Stimulated activated CD4-positive, alpha-beta T cell treated with anti-CD3 and anti-CD28 coated beads, Interleukin-12 subunit alpha, Interleukin-12 subunit beta, amount 100 ng/mL, for 4 hours (primary cell): ENCODE measurements at places on chromosomes 7 and 10.

DNA sequence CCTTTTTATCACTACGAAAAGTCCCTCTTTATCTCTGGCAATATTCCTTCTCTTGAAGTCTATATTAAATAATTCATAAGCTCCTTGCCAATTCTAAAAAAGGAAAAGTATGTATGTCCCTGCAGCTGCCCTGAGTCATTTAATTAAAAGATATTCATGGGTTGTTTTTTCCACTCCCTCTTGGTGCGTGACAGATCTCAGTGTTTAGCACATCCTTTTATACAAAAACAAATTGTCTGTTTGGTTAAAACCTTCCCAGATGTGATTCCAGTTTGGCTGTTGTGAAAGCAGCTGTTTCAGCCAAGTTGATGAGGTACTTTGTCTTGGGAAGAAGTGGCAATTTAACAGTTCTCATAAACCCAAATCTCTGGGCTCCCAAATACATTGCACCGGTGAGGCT is 33.8 kb upstream of the PRLHR start:
- no peak for DNase-seq

- DNase-seq, result no peak
Observed at GRCh38 chr10:200405-200804, 65.2 kb downstream of the ZMYND11 start.

DNA sequence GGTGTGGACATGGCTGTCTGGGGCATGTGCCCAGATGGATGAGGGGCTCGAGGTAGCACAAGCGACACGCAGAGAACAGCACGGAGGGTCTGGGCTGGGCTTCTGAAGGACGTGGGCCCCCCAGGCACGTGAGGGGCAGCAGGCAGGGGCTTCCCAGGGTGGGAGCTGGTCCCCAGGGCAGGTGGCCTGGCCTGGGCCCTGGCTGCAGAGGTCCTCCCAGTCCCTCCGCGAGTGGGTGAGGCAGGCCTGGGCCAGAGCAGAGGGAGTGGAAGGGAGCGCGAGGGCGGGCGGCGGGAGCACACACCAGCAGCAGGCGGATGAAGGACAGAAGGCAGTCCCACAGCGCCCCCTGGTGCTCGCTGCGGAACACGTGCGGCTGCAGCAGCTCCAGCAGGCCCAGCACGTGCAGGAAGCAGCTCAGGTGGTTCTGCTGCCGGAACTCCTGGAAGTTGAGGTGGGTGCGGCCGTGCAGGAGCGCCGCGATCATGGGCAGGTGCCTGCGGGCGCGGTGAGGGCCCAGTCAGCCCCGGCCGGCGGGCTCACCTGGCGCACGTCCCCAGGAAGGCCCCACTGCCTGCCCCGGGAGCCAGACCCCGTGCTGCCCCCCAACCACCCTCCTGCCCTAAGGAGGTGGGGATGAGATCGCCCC is 14.7 kb upstream of the MICALL2 start:
- peak; percentile 88 for DNase-seq

- no peak for DNase-seq
Observed at GRCh38 chr10:46548498-46549090, 7.9 kb downstream of the GPRIN2 start.

DNA sequence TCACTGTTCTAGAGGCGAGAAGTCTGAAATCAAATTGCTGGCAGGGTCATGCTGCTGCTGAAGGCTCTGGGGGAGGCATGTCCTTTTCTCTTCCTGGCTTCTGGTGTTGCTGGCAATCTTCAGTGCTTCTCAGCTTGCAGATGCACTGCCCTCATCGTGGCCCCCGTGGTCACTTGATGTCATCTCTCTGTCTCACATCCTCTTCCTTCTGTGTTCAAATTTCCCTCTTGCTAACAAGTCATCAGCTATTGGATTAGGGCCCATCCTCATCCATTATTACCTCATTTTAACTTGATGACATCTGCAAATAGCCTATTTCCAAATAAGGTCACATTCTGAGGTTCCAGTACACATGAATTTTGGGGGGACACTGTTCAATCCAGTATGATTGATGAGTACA is 36.6 kb upstream of the SRGN start:
- no peak for DNase-seq

- DNase-seq, result no peak
Observed at GRCh38 chr10:101843032-101844021, at the start of gene KCNIP2. Gene KCNIP2 (minus strand): TSS chr10:101843800. CDS start chr10:101843568, 232 bp downstream.

- DNase-seq, result no peak
Observed at GRCh38 chr10:75972491-75973276, 541.3 kb downstream of the LRMDA start.

GRCh38 chr10:90062786-90063185 is 361.4 kb downstream of the KIF20B start:
- no peak for DNase-seq

GRCh38 chr7:54802841-54803240 is 43.8 kb upstream of the SEC61G start:
- DNase-seq, result no peak

DNA sequence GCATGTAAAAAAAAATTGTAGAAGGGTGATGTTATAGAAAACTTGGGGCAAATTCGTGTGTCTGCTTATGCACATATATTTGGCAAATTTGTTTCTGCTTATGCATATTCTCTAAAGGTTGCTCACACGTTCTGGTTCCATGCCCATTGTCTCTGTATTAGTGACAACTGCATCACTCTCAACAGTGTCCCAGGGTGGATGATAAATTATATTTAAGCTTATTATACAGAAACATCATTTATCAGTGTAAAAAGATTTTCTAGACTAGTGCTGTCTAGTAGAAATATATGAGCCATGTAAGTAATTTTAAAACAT is 4.1 kb downstream of the STK31 start:
- DNase-seq, result no peak

GRCh38 chr7:21969822-21970221 is 24.1 kb upstream of the CDCA7L start:
- DNase-seq, result no peak

GRCh38 chr10:48231699-48232315 is 42.7 kb downstream of the FRMPD2 start:
- no peak for DNase-seq

- DNase-seq, result no peak
Observed at GRCh38 chr7:21616796-21617436, 74.1 kb downstream of the DNAH11 start.

DNA sequence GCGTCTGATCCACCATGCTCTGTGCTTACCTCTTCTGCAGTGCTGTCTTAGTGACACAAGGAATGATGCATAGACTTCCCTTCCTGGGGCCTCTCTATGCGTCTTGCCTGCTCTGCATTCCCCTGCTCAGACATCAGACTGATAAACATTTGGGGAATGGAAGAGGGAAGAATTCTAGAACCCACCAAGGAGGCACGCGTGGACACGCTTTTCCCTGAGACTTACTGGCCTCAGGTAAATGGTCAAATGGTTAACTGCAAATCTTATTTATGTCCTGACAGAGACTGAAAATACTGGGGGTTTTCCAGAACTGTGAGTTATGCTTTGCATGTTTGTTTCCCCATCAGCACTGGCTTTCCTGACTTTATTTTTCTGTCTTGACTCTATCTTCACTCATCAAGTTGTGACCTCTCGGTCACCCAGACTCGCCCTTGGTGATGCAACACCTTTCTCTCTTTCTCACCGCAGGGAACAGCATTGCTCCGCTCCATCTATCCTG is 285.9 kb upstream of the FZD8 start:
- no peak for DNase-seq

- peak; percentile 29 for DNase-seq
Observed at GRCh38 chr10:7411671-7412128, 866 bp upstream of the SFMBT2 start.
